ENCODE measurements at places on chromosomes 7 and 10.

GRCh38 chr7:85627791-85628586, 441.1 kb upstream of the SEMA3D start:
- no peak for DNase-seq

GRCh38 chr10:116030576-116030975, 242.4 kb downstream of the GFRA1 start:
- no peak for DNase-seq

DNA sequence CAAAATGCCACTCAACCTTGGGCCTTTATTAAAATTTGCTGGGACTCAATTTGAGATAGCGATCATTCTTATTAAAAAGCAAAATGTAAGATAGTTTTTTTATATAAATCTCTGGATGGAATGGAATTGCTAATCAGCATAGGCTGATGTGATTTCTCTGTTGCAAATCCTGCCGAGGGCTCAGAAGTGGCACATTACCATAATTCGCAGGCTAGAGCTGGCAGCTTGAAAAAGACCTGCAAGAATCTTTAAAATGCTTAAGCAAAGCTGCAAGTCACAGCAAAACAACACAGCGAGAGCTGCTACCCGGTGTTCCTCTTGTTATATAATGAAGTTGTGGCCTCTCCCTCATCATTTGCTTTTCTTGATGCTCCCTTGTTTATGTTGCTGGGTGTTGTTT, 448.1 kb downstream of the GATA3 start:
- DNase-seq, result no peak

GRCh38 chr10:95214793-95215192, 20.8 kb downstream of the ACSM6 start:
- DNase-seq, result no peak

GRCh38 chr10:78852466-78853240, 216.1 kb upstream of the ZMIZ1 start:
- no peak for DNase-seq

DNA sequence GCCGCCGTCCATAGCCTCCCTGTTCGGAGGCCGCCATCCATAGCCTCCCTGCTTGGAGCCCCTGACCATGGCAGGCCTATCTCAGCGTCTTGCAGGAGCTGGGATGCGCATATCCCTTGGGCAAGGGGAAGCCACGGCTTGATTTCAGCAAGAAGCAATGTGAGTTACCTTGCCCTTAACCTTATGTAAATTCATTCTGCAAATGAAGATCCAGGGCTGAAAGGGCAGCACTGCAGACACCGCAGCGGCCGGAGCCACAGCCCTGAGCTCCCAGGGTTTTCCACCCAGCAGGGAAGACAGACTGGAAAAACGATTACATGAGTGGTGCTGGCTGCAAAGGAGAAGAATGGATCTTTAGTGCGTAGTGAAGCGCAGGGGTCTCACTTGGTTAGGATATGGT, 95.8 kb downstream of the SEC61G start:
- no peak for DNase-seq

- DNase-seq, result no peak
These were observed 4.6 kb upstream of the GDF10 start for GRCh38 chr10:47295411-47295810.

DNA sequence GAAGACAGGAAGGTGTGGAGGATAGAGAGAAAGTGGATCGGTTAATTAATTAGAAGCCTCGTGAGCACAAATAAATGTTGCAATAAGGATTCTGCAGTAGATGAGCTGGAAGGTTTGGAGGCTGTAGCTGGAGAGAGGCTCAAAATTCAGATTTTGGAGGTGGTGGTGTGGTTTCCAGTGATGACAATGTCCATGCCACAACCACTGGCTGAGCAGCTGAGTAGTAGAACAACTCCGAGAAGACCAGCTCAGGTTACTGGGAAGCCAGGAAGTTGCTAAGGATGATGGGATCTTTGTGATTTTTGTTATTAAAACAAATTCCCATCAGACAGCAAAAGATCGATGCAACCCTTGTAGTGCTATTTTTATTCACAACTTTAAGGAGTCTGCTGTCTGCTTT, 7.7 kb downstream of the SLC26A4 start:
- DNase-seq, result no peak

DNA sequence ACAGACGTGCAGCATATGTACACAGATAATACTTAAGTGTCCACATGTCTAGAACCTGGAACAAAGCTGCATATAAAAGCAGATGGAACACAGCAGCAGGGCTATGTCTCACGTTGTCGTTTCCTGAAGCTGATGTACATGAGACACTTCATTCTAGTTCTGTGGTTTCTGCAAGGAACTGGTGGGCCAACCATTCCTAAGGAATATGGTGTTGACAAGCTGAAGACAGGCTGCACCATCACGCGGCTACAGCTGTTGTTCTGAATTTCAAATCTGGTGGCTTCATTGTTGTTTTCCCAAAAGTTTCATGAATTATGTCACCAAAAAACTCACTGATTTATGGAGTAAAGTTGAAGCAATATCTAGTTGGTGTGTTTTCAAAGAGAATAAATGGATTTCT, 33.7 kb downstream of the PRKAG2 start:
- DNase-seq, result no peak

DNA sequence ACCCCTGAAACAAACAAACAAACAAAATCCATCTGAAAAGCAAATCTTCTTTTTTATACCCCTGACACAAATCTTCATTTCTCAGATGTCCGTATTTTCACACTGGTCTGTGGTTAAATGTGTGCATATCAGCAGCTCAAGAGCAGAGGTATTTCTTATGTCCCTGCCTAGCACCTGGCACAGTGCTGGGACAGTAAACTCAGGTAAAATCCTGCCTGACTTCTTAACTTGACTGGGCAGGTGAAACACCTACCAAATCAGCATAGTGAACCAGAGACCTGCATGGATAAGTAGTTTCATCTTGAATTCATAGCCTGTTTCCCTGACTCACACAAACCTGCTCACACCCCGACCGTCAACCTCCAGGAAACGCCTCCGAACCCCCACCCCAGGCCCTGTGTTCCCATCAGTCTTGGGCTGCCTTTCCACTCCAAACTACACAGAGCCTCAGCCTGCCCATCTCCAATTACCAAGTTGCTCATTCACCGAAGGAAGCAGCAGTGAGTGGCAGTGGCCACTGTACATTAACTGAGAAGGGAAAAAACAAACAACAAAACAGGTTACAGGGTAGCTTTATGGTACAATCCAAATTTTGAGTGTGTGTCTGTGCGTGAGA, 109.9 kb downstream of the HECTD2 start:
- DNase-seq, result no peak

GRCh38 chr10:97412891-97413304, 11.8 kb upstream of the RRP12 start:
- DNase-seq, result no peak

DNA sequence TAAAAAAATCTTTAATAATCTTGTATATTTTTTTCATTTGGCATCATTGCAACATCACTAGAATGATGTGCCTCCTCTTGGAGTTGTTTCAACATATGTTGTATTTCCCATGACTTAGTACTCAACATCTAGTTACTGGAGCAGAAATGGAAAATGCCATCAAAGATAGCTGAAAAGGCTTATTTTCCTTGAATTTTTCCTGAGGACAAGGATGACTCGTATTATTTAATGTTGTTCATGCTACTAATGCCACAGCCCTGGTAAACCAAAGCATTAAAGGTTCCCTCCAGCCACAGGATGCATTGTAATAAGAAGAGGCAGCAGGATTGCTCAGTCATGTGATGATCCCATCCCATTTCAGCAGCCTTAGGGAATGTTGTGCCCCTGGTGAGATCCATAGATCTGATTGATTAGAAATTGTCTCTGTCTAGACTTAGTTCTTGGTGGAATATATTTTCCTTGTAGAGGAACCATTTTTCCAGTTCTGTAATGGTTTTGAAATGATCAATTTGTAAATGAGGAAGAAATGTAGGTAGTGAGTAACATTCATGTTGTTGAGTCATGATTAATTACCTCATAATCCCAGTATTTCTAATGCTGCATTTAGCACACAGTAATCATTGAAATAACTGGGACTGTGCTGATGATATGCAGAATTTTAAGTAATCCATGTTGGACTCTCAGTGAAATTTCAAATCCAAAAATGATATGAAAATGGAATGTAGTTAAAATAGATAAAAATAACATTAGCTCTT, 91.3 kb upstream of the SMIM30 start:
- DNase-seq, result no peak

- no peak for DNase-seq
These were observed 520.2 kb downstream of the DNAJB6 start for GRCh38 chr7:157856873-157857577.

DNA sequence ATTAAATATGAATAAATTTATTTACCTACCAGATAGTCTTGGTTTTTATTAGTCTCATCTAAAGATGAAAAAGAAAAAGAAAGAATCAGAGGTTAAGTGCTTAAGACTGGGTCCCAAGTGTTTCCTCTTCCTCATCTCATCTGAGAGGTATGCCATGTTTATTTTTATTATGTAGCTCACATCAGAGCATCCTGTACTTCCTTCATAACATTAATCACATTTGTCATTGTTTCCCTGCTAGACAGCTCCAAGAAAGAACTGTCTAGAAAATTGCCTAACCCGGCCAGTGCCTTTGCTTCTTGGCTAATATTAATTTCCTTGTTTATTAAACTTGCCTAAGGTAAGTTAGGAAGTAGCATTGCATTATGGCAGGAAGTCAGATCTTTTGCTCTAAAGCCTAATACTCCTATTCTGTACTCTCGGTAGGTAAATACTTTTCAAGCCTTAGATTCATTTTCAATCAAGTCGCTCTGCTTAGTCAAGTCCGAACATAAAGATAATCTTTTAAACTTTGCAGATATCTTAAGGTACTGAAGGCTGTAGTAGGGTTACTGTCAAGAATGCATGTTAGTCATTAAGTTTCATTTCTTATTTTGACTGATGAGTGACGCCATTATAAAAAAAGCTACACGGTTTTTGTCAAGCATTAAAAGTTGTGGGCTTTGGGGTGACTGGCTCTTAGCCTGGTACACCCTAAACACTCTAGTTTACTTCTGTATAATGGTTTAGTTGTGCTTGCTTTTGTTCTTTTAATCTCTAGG, 47.4 kb downstream of the ZMYND11 start:
- no peak for DNase-seq

DNA sequence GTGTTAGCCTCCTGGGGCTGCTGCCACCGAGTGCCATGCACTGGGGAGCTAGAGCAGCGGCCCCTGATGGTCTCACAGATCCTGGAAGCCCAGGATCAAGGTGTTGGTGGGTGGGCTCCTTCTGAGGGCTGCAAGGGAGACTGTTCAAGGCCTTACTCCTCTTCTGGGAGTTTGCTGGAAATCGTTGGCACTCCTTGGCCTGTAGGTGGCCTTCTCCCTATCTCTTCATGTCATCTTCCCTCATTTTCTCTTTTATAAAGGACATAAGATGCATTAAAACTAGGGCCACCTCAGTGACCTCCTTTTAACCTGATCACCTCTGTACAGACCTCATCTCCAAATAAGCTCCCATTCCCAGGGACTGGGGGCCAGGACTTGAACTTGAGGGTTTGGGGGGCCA, 27.0 kb upstream of the ZNF862 start:
- DNase-seq, result no peak

GRCh38 chr10:70529848-70530247, 51.3 kb downstream of the PALD1 start:
- no peak for DNase-seq

DNA sequence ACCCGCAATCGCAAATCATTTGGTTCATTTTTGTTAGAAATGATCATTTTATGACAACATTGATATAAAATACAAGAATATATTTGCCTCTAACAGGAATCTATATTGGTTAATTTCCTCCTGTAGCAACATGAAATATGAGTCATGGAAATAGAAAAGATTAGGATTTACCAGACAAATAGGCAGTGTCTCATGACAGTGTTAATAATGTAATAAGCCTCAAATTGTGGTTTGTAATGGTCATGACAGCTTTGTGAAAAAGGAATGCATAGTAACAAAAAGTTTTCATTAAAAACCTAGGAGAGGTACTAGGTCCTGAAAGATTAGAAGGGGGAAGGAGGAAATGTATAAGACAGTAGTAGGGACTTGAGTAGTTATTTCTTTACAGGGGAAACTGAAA, 7.9 kb upstream of the SLK start:
- DNase-seq, result no peak

DNA sequence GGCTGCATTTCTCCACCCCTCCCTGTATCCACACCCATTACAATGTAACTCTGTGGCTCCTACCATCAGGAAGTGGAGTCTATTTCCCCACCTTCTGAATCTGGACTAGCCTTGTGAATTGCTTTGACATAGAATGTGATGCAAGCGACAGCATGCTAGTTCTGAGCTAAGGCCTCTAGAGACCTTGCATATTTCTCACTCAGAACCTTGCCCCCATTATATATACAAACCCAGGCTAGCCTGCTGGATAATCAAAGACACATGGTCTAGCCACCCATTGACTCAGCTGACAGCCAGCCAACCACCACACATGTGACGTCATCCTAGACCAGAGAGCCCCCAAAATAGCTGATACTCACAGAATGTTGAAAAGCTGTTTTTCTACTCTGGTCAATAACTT, 77.9 kb downstream of the CCDC71L start:
- no peak for DNase-seq

- no peak for DNase-seq
These were observed 96.4 kb downstream of the RSU1 start for GRCh38 chr10:16720812-16721211.

GRCh38 chr10:11035301-11035991, 17.8 kb downstream of the CELF2 start:
- DNase-seq, result peak; percentile 18

DNA sequence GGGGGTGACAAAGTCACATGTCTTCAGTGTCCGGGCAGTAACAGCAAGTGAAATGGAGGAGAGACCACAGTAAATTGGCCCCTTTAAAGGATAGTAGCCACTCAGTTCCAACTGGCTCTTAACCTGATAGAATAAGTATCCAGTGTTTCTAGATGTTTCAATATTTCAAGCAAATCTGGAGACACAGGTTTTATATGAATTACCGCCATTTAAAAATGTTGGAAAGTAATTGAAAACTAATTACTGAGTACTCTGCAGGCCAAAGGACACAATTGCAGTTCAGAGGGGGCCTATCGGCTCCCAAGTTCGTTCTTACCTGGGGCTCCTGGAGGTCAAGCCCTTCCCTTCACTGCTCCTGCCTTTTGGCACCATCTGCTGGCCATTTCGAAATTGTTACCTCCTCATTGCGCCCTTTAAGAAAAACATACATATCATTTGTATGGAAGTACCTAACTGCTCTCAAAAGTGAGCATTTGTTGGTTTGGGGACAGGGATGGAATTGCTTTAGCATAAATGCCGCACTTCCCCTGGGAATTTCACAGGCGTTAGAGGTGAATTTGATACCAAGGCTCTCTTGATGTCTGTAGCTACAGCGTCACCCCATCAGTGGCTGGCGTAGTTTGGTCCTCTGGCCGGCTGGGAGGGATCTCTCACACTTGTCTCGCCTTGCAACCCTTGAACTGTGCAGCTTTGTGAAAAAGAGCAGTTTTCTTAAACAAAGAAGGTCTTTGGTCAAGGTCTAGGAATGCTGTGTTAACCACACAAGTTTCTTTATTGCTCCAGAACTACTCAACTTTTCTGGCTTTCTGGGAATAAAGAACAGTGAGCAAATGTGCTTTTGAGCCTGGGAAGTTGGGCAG, 220.0 kb downstream of the ARHGAP21 start:
- DNase-seq, result peak; percentile 9

- peak; percentile 18 for DNase-seq
These were observed 103.1 kb downstream of the ZNF467 start for GRCh38 chr7:149670288-149670687.

- no peak for DNase-seq
These were observed 108.2 kb downstream of the PIP4K2A start for GRCh38 chr10:22606164-22606614.

All from smooth muscle cell of the brain vasculature (primary cell).